ENCODE measurements at places on chromosomes 7 and 10.
A peak's percentile ranks its signal among the peaks of the same experiment; 100 is the strongest.

DNA sequence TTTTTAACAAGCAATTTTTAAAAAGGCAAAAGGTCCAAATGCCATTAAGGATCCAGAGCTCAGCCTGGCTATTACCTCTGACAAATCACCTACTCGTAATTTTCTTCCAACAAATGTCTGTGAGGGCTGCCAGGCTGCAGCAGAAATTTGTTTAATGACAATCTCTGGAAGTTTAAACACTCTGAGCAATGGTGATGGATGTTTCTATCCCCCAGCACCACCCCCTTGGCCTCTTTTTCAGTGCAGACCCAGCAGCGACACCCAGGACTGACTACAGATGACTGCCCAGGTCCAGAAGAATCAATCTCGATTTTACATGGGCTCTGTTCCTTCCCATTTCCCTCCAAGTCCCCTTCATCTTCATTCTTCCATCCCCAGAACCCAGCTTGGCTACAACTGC, 201.4 kb upstream of the AOAH start:
- DNase-seq = no peak

DNA sequence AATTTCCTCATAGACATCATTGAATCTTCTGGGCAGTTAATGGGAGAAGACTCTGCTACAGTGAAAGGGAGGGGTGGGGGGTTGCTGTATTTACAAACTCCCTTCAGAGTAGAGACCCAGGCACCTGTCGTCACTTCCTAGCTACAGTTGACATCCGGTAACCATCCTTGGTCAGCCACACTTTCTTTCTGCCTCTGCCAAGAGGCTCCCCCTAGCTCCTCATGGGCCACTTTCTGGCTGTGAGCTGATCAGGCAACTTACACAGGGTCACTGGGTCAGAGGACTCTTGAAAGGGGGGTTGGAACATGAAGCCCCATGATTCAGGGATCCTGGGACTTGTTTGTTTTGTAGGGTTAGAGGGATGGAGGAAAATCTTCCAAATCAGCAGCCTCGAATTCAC, 1.2 kb downstream of the TECPR1 start:
- DNase-seq = peak; percentile 45

- no peak for DNase-seq
These were observed 4.5 kb downstream of the SKIDA1 start for GRCh38 chr10:21520949-21521348.

DNA sequence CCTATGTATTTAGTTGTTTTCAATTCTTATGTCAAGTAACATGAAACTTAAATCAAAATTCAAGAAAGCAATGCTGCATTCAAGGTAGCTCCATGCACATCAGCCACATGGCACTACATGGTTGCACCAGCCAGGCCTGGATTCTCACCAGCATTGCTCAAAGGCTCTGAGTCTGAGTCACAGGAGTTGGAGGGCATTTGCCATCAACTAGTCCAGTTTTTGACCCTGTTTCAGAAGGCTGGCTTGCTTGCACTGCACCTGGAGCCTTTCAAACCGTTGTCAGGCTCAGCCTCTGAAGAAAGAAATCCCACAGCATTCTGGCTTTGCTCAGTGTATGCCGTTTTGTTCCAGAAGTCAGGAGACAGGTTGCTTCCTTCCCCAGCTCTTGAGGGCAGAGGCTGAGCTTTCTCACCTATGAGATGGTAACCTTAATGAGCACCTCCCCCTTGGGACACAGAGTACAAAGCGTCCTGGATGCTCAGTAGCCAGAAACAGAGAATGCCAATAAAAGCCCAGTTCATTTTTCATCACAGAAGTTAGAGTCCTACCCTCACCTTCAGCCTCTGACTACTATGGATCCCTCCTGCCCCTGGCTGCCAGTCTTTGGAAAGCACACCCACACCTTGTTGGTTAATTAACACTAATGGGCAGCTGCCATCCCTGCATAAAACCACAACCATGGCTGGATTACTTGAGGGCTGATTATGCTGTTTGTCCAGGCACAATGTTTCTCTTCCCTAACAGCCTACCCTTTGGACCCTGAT, 288.4 kb upstream of the LRRTM3 start:
- DNase-seq = no peak

DNA sequence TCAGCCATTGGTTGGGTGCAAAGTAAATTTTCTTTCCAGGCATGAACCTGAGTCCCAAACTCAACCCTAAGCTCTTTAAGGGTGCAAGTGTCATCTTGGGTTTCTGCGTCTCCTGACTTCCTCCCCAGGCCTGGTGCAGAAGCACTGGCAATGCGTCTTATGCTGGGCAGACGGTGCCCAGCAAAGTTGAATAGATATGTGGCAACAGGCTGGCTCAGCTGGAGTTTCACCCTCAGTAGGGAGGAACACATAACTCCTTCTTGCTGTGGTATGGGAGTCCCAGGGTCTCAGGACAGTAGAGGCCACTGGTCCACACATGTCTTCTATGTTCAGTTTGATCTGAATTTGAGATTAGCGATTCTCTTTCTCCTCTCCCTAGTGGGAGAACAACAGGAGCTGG, 181.3 kb downstream of the RPS24 start:
- no peak for DNase-seq

- no peak for DNase-seq
These were observed 87.5 kb upstream of the GJD4 start for GRCh38 chr10:35517431-35518181.

GRCh38 chr7:69843653-69844052, 245.4 kb downstream of the AUTS2 start:
- DNase-seq = peak; percentile 62

- no peak for DNase-seq
These were observed 36.8 kb upstream of the CDC14C start for GRCh38 chr7:48887500-48887899.

DNA sequence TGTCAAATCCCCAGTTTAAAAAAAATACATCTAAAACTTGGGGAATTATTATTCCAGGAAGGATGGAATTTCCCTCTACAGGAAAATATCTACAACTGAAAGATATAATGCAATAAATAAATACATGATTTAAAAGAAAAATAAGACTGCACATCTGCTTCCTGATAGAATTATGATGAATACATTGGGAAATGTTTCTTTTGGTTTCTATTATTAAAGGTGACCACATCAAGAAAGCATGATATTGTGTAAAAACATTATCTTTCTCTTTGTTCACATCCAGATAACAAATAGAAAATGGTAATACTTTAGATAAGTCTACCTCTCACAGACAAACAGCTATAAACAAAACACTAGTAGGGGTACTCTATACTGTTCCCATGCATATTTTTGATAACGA, 19.2 kb downstream of the SEMA3D start:
- no peak for DNase-seq

GRCh38 chr7:126398851-126399529, 853.8 kb downstream of the GRM8 start:
- no peak for DNase-seq

DNA sequence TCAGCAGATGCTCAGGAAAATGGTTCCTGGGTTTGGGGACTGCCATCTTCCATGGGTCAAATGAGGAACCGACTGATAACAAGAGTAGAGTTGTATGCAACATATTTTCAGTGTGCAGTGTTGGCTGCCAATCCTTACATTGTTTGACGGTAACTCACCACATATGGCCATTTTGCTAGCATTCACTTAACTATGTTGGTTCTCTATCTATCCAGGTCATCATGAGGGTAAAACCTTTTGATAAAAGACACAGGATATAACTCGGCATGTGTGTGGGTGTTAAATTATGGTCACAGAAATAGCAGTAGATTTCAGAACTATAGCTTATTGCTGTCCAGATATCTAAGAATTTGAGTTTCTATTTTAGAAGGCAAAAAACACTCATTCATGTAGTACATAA, 140.7 kb upstream of the AOAH start:
- DNase-seq = no peak

All from Karpas-422 (cell line).